ENCODE measurements at places on chromosomes 2 and 18. TPM values are rescaled to one million over a fixed set of nuclear protein-coding genes. Genes with fewer than 3 reads are reported as not detected.

Gene LINC00305
- not detected for total RNA-seq

Gene LYG2
- not detected for total RNA-seq

Gene RGPD3
- total RNA-seq: 0.37 TPM

Gene DPP4
- total RNA-seq: 178 TPM

Gene CACNB4
- 1.2 TPM for total RNA-seq

Gene FER1L5
- 0.59 TPM for total RNA-seq

Gene CPO
- not detected for total RNA-seq

Gene NT5C1B
- total RNA-seq: not detected

Gene HOXD13
- 2.4 TPM for total RNA-seq

Gene HOXD4
- total RNA-seq: 0.30 TPM

Gene PKP4
- 39.7 TPM for total RNA-seq

Gene NCKAP5
- 9.2 TPM for total RNA-seq

Gene TANC1
- total RNA-seq: 51.6 TPM

Gene RASGRP3
- 0.69 TPM for total RNA-seq

Gene C1QL2
- total RNA-seq: not detected

Gene MERTK
- 0.46 TPM for total RNA-seq

Gene HMSD
- 0.30 TPM for total RNA-seq

Gene TEX44
- not detected for total RNA-seq

Gene COBLL1
- 26.9 TPM for total RNA-seq

Gene HES6
- total RNA-seq: 1.2 TPM

Gene ANKRD36
- total RNA-seq: 22.6 TPM

Gene CABYR
- total RNA-seq: 4.5 TPM

Gene GRP
- not detected for total RNA-seq

Gene ITGA4
- 151 TPM for total RNA-seq

Gene INPP1
- total RNA-seq: 9.1 TPM

Gene RGPD4
- total RNA-seq: not detected

Gene CFC1
- total RNA-seq: not detected

Gene C1GALT1C1L
- 0.74 TPM for total RNA-seq

Gene DPYSL5
- not detected for total RNA-seq

Gene CCDC102B
- 2.4 TPM for total RNA-seq

Gene IRS1
- 10.4 TPM for total RNA-seq

Gene SPEG
- 36.2 TPM for total RNA-seq

Gene NDUFB3
- total RNA-seq: 81.4 TPM

Gene GPR75
- 2.7 TPM for total RNA-seq

Gene C2orf15
- total RNA-seq: 0.18 TPM

Gene C2orf78
- not detected for total RNA-seq

Gene BMP10
- total RNA-seq: not detected

Gene APLF
- total RNA-seq: 6.3 TPM

Gene HAAO
- not detected for total RNA-seq

Gene ZNF396
- 0.65 TPM for total RNA-seq

Gene IAH1
- 54.3 TPM for total RNA-seq

Gene TBR1
- total RNA-seq: under 0.01 TPM

Gene VPS4B
- 51.4 TPM for total RNA-seq

Gene IL36G
- total RNA-seq: not detected

Gene LBH
- 26.3 TPM for total RNA-seq

Gene GREB1
- 0.83 TPM for total RNA-seq
